Right lung (tissue), 10 donors: ENCODE measurements at places on chromosomes 6 and 20. TPM values are rescaled to one million over a fixed set of nuclear protein-coding genes. Genes with fewer than 3 reads are reported as not detected.

The NKAIN4 gene
- 5.3 TPM for polyA plus RNA-seq

The POM121L2 gene
- polyA plus RNA-seq, result not detected

The NOX3 gene
- not detected for polyA plus RNA-seq

The OR12D1 gene
- not detected for polyA plus RNA-seq

The LGSN gene
- 0.63 TPM for polyA plus RNA-seq

The RTN4IP1 gene
- polyA plus RNA-seq, result 4.9 TPM

The CRIP3 gene
- polyA plus RNA-seq, result 6.2 TPM

The FKBP1C gene
- polyA plus RNA-seq, result 1.2 TPM

The GLO1 gene
- 120 TPM for polyA plus RNA-seq

The GMEB2 gene
- polyA plus RNA-seq, result 9.5 TPM

The ACOT13 gene
- polyA plus RNA-seq, result 25.5 TPM

The SGK2 gene
- 9.5 TPM for polyA plus RNA-seq

The ESR1 gene
- 1.3 TPM for polyA plus RNA-seq

The NMBR gene
- 0.45 TPM for polyA plus RNA-seq

The SAMD5 gene
- polyA plus RNA-seq, result 27.4 TPM

The BPIFA2 gene
- polyA plus RNA-seq, result not detected

The SYNDIG1 gene
- 6.8 TPM for polyA plus RNA-seq

The HACE1 gene
- 26.7 TPM for polyA plus RNA-seq

The TBX18 gene
- polyA plus RNA-seq, result 1.1 TPM

The PSMB8 gene
- polyA plus RNA-seq, result 42.3 TPM

The TMEM242 gene
- polyA plus RNA-seq, result 13.0 TPM

The FAM209B gene
- 0.39 TPM for polyA plus RNA-seq

The PPP1R14C gene
- 11.4 TPM for polyA plus RNA-seq

The STMND1 gene
- polyA plus RNA-seq, result 4.4 TPM

The TMEM151B gene
- 0.91 TPM for polyA plus RNA-seq

The COL20A1 gene
- polyA plus RNA-seq, result 0.31 TPM
